Activated CD4-positive, alpha-beta T cell treated with anti-CD3 and anti-CD28 coated beads, Interleukin-2, amount 50 U/mL, for 16 hours (primary cell): ENCODE measurements at places on chromosomes 6 and 20.

GRCh38 chr20:309841-310644, 12.7 kb downstream of the ZCCHC3 start:
- peak; percentile 88 for DNase-seq

DNA sequence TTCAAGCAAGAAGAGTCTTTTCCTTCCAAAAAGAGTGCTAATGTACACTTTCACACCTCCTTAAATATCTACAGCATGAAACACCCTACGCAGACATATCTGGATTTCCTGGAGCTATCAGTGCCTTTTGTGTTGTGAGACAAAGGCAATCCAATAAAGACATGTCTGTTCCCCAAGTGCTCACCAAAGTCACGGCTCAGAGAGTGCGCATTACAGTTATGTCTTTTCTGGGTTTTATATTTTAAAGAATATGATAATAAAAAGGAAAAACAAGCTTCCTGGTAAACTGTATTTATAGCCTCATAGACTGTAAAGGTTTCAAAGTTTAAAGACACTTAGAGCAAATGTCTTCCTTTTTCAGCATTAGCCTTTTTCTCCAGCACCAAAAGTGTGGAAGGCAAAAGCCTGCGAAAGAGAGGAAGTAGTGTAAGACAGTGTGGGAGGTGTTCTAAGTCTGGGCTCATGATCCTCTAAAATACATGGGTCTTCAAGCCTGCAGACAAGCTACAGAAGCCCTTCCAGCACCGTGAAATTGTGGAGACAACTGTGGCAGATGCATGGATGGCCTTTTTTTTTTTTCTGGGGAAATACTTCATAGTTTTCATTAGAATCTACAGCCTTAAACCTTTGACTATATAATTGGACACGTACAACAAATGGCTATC, 135.0 kb upstream of the SLC35B3 start:
- no peak for DNase-seq

- DNase-seq, result no peak
These were observed 70.2 kb downstream of the CEP57L1 start for GRCh38 chr6:109165392-109165974.

DNA sequence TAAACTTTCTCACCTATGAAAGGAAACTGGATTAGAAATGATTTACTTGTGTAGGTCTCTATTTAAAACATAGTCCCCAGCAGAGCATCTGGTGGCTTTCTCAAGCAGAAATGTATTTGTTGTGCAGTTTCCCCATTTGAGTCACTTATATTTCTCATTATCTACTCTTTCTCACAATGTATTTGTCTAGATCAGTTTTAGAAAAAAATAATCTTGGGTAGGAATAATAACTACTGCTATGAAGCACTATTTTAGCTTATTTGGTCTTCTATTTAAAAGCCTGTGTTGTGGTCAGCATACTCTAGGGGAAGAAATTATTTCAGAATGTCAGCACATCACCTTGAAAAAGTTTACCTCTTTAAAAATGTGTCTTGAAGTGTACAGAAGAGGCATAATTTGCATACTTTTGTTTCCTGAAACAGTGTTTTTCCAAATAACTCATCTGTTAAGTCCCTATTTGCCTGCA, 60.9 kb upstream of the PRL start:
- no peak for DNase-seq

DNA sequence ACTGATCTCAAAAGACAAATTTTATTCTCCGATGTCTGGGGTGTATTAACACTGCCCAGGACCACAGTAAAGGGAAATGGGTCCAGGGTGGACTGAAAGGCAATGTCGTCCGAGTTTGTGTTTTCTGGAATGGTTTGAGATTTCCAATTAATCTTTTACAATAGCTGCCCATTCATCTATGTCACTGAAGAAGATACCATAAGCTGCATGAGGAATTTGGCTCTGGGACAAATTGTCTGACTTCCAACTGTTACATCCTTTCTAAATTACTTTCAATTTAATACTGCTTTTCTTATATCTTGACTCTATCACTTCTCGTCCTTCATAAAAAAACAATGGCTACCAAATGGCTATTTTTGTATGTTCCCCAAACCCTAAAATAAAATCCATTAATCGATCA, 130.7 kb upstream of the KCNK16 start:
- no peak for DNase-seq

GRCh38 chr6:30834646-30835045, 49.7 kb upstream of the DDR1 start:
- no peak for DNase-seq

GRCh38 chr6:149750136-149750609, 632 bp downstream of the PCMT1 start:
- peak; percentile 78 for DNase-seq

DNA sequence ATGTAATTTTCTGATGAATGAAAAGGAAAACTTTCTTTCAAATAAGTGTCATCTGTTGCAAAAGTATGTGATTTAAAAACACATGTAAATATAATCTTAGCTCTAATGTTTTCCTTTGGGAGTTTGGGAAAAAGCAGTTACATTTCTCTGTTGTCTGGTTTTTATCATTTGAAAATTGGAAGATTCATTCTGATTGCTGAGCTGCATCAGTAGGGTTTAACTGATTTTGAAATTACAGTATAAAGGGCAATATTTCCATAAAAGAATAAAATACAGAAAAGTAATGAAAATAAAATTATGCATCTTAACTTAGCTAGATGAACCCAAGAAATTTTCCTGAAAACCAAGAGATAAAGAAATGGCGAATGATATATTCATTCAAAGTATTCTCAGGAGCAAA, 57.8 kb downstream of the MAP7 start:
- DNase-seq, result no peak

DNA sequence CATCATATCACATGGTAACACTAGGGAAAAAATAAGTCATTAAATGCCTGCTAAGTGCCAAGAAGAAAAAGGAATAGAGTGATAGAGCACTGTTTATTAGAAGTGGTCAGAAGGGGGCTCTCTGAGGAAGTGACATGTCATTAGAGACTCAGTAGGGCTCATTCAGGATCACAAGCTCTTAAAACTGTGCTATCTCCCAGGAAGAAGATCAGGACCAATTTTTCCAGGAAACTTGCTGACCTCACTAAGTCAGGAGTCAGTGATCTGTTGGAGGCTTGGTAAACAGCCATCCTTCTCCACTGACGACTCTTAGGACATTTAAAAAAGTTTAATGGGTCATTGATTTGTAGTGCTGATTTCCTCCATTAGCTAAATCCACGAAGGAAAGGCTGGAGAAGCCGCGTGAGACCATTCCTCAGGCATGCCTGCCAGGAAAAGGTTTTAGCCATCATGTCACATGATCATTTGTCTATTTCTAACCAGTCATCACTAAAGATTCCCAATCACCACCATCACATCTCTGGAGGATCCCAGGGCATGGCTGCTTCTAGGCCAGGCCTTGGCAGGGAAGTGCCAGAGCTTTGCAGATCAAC, 5.9 kb upstream of the PTPN1 start:
- no peak for DNase-seq

GRCh38 chr6:5979650-5980420, 26.9 kb downstream of the NRN1 start:
- no peak for DNase-seq

DNA sequence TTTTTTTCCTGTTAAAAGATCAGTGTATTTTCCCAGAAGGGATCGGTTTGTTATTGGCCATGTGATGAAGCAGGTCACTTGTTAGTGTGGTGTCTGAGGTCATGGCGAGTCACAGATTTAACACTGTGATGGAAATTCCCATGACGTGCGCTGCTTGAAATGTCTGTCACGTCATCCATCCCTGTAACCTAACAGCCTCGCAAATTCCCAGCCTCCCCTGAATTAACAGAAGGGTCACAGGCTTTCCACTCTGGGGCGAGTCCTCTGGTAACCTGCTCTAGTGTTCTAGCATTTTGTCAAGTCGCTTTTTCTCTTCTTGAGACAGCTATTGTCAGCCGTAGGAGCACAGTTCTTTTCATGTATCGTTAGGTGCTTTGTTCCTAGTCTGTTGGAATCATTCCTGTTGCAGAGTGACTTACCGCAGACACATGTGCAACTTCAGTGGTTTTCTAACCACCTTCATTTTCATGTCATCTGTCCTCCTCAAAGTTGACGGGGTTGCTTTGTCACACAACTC, 137.2 kb downstream of the MAP3K4 start:
- DNase-seq, result peak; percentile 36

DNA sequence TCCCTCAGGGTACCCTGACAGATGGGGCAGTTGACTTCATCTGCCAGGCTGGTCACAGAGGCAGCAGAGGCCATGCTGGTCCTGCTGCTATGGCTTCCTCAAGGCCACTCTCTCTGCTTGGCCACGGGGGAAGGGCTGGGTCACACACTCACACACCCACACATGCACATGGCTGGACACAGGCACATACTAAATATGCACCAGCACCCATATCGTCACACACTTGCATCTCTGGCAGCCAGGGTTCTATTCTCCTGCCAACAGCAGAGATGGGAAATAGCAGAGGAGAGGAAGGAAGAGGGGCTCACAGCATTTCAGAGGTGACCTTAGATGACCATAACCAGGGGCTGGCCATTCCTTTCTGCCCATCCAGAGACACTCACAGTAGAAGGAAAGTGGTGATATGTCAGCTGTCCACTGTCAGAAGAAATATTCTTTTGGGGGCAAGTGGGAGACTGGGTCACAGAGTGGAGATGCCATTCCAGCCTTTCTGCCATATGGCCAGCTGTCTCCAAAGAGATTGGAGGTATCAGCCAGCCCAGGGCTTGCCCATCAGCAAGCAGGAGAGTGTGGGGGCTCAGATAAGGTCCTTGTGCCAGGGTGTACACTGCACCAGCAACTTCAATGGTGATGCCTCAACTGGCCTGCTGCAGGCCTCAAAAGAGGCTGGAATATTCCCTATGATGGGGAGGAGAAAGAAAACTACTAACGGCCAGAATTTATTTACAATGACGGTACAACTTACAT, at the start of gene TRIM10:
TSS of gene TRIM10 (minus strand) at position 427 of the 747 bp plus-strand sequence. CDS start at position 74, 353 bp downstream.
- no peak for DNase-seq

DNA sequence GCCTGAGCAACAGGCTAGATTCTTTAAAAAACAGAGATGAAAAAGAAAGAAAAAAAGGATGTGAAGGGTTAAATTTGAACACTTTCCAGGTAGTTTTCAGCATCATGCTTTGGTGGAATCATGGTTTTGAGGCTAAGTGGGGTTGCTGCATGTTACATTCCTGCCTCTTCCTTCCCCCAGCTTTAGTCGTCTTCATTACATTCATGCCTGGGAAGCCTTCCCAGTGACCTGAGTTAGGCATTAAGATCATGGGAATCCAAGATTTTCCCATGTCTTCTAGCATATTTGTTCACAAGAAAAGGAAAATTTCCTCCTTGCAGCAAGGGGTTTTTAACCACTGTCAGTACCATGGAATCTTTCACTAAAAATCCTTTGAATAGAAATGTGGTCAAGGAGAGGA, 12.0 kb downstream of the TPX2 start:
- DNase-seq, result no peak

DNA sequence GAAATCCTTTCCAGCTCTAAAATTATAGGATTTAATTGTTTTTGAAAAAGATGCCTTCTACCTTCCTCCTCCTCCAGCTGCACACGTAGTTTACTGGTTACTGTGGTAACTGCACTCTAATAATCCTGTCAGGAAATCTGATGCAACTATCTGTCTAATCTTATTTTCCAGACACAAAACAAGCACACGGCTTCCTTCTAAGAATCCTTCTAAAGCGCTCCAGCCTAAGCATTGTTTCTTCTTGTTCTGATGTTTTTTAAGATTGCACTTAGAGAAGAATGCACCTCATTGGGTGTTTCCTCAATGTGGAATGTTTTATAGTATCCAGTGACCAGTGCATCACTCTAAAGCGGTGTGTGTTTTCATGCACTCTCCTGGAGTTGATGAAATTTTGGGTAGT, 63.6 kb downstream of the CARMIL1 start:
- DNase-seq, result no peak

DNA sequence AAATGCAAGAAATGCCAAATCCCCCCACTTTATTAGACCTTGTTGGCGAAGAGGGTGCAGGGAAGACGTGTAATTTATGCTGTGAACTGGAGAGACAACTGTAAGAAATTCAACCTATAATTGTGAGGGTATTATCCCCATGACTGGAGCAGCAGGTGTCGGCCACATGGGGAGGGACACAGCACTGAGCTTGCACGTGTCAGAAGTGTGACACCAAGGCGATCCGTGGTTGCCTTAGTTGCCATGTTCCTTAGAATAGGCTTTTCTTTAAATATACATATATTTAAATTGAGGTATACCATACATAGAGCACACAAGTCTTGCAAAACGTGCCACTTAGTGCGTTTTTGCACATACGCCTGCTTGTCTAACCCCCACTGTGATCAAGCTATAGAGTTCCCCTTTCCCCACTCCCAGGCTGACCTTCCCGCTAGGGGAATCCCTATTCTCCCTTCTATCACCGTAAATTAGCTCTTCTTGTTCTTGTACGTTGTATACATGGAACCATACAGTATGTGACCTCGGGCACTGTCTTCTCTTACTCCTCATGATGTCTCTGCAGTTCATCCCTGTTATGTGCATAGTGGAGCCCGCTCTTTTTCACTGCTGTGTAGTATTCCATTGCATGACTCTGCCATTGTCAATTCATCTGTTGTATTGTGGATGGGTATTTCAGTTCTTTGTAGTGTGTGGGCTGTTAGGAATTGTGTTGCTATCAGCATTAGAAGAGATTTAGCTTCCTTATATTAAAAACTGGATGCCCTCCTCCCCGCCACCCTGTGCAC, 81.6 kb upstream of the PMEPA1 start:
- DNase-seq, result no peak

DNA sequence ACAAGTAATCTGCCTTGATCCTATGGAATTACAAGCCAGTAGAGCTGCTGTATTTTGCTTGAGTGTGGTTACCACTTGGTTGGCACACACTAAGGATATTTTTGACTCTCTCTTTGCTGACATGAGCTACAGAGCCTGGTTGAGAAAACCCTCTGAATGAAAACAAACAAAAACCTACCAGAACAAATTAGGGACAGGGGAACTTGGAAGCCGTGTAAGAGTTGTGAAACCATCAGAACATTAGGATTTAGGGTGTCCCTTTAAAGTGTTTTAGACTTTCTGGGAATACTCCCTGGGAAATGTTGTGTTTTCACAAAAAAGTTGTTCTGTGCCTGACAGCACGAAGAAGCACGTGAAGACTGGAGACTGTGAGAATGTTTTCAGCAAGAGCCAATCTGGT, 20.5 kb upstream of the PDE7B start:
- no peak for DNase-seq

DNA sequence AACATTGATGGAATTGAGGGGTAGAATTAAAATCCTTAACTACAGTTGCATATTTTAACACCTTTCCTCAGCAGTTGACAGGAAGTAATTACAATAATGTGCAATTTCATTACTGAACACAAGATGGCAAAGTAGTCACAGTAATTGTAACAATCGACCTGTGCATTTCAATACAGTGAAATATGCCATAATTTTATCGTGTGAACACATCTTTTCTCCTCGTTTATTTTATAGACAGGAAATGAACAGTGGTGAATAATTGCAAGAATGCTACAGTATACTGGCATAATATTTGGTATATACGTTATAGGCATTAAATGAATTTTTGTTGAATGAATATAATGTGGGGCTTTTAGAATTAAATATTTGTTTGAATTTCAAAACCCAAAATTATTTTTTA, 25.0 kb downstream of the CYB5R4 start:
- peak; percentile 53 for DNase-seq

DNA sequence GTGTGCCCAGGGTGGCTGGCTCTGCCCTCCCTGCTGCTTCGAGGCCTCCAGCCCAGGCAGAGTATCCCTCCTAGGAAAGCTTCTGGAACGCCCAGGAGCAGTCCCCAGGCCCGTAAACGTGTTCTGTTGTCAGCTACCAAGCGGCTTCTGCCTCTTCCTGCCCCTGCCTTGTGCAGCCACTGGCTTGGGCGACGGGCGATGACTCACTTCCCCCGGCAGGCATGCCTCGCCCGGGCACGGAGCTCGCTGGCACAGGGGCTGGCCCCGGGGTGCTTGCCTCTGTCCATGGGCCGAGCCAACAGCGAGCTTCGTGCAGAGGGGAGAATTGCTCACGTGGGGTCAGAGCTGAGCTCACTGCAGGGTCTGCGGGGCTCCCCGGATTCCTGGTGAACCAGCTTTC, 86.7 kb upstream of the THBS2 start:
- no peak for DNase-seq
